Activated T-helper 1 cell treated with anti-CD3 and anti-CD28 coated beads, Interleukin-12 subunit alpha, Interleukin-12 subunit beta, Interleukin-2, Interleukin-4 antibody, amounts not matched to agents 30 ng/mL and 10 ng/mL and 1 ng/mL, durations not matched to agents 14 hours and 24 hours and 36 hours (primary cell): ENCODE measurements at places on chromosomes 12 and 14.

GRCh38 chr12:49357103-49357678 is 10.1 kb upstream of the SPATS2 start:
- peaks cover 10% of the 10 kb centered on the region for H3K4me1 ChIP-seq
- no peak overlapping the region for H3K27ac ChIP-seq
- no peaks in the 10 kb centered on the region for H3K36me3 ChIP-seq
- no peak overlapping the region for H3K4me3 ChIP-seq
- DNase-seq = no peak

- H3K4me1 ChIP-seq = no peaks in the 10 kb centered on the region
- no peaks in the 10 kb centered on the region for H3K36me3 ChIP-seq
- peak; percentile 1 for DNase-seq
- no peak overlapping the region for H3K4me3 ChIP-seq
- H3K27ac ChIP-seq = no peak overlapping the region
Observed at GRCh38 chr12:3168223-3169221, 91.3 kb downstream of the TSPAN9 start.

DNA sequence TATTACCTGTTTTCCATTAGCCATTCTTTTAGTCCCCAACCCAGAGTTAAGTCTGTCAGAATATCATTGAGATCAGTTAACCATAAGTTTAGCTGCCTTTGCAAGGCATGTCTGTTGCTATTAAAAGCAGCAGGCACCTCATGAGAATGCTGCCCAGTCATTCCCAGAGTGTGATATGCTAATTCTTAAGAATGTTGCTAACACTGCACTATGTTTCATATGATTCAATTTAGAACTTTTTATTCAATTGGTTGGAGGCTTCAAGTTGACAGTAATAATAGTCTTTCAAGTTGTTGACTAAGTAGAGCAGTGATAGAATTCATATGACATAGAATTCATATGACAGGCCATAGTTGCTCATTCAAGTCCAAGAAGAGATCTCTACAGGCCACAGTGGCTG is 292.3 kb downstream of the FUT8 start:
- no peaks in the 10 kb centered on the region for H3K27me3 ChIP-seq
- H3K4me3 ChIP-seq = no peak overlapping the region
- DNase-seq = no peak
- peaks cover 33% of the 10 kb centered on the region for H3K36me3 ChIP-seq
- no peaks in the 10 kb centered on the region for H3K4me1 ChIP-seq

DNA sequence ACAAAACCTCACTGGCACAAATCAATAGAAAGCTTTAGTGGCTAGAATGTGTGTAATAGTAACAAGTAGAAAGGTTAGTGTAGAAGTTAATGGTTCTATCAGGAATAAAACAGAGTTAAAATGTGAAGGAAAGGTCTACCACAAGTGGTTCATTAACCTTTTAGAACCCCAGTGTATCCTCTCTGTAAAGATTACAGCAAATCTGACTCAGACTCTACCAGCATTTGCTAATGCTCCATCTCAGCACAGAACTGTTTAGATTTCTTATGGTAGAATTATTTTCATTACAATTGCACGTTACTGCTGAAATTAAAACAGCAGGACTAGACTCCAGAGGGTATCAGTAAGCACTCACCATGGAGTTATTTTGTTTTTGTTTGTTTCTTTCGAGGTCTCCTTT is 609.0 kb upstream of the LMO3 start:
- no peak for DNase-seq
- H3K4me1 ChIP-seq = no peaks in the 10 kb centered on the region
- no peaks in the 10 kb centered on the region for H3K27me3 ChIP-seq
- H3K4me3 ChIP-seq = no peak overlapping the region
- no peak overlapping the region for H3K27ac ChIP-seq

DNA sequence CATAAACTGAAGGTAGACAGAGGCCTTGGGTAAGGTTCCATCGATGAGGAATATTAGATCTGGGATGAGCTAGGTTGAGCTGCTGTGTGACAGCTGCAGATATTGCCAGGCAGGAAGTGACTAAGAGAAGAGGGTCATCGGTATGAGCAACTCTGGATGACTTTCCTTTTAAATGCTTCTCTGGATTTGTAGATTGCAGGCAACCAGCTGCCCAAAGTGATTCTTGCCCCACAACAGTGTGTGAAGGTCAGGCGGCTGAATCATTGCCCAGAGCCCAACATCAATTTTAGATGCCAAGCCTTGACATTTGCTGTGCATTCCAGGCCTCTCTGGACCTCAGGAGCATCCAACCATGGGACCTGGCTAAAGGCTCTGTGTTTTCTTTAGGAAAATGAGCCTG is 255.9 kb downstream of the DPF3 start:
- no peak overlapping the region for H3K4me3 ChIP-seq
- DNase-seq = no peak
- peaks cover 31% of the 10 kb centered on the region for H3K27me3 ChIP-seq
- H3K27ac ChIP-seq = no peak overlapping the region

GRCh38 chr14:100348784-100349685 is 25.9 kb downstream of the SLC25A47 start:
- no peak overlapping the region for H3K27ac ChIP-seq
- H3K27me3 ChIP-seq = no peaks in the 10 kb centered on the region
- peaks cover 6% of the 10 kb centered on the region for H3K4me1 ChIP-seq
- H3K36me3 ChIP-seq = peaks cover 41% of the 10 kb centered on the region
- DNase-seq = no peak

DNA sequence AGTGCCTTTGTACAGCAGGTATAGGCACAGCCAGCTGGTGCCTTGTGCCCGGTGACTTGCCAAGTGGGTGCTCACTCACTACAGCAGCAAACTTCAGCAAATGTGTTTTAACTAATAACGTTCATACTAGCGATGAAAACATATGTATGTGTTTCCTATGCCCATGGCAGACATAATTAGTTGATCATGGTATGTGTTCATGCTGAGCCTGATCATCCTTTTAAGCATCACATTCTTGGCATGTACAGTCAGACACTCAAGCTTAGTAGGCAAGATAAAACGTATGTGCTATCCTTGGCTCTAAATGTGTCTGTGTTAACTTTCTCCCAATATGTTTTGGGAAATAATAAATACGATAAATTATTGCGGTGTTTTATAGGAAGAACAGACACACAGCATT is 55.6 kb downstream of the RASSF8 start:
- H3K4me3 ChIP-seq = no peak overlapping the region
- DNase-seq = no peak
- H3K4me1 ChIP-seq = no peaks in the 10 kb centered on the region
- H3K27me3 ChIP-seq = peaks cover 8% of the 10 kb centered on the region
- no peak overlapping the region for H3K27ac ChIP-seq

DNA sequence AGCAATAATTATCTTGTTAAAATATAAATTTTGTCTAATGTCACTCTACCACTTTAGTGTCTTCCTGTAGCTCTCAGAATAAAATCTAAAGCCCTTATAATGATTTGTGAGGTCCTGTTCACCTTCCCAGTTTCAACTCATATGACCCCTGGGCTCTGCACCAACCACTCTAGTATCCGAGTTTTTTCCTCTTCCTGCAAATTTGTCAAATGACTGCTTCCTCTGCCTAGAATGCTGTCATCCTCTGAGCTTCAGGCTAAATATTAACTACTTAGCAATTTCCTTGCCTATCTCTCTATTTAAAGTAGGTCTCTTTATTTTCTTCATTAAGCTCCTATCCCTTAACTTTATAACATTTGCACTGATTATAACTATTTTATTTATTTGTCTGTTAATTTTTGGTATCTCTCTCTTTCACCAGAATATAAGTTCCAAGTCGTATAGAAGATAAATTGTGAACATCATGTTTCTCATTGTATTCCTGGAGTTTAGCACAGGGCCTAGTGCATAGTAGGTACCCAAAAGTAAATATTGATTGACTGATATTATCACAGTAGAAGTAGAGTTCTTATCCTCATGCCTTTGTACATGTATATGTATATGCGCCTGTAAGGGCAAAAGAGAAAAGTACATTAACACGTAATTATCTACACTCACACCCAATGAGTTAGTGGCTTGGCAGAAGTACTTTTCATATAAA is 196.0 kb downstream of the BCAT1 start:
- peaks cover 51% of the 10 kb centered on the region for H3K4me1 ChIP-seq
- DNase-seq = no peak
- no peak overlapping the region for H3K4me3 ChIP-seq
- peak overlapping the region; percentile 35 for H3K27ac ChIP-seq

DNA sequence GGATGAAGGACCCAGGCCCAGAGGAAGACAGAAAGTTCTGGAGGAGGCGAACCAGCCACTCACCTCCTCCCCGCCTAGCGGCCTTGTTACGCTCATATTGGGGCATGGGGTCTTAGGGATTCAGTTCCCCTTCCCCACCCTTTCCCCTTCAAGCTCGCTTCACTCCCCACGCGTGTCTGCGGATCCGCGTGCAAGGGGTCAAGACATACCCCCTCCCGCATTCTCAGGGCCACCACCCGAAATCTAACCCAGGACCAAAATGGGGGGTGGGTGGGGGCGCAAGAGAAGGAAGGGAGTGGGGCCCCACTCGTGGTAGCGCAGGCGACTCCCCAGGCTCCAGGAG is 584 bp upstream of the RFX4 start:
- no peak for DNase-seq
- peaks cover 67% of the 10 kb centered on the region for H3K27me3 ChIP-seq
- H3K36me3 ChIP-seq = no peaks in the 10 kb centered on the region
- H3K27ac ChIP-seq = no peak overlapping the region
- H3K4me1 ChIP-seq = peaks cover 8% of the 10 kb centered on the region

DNA sequence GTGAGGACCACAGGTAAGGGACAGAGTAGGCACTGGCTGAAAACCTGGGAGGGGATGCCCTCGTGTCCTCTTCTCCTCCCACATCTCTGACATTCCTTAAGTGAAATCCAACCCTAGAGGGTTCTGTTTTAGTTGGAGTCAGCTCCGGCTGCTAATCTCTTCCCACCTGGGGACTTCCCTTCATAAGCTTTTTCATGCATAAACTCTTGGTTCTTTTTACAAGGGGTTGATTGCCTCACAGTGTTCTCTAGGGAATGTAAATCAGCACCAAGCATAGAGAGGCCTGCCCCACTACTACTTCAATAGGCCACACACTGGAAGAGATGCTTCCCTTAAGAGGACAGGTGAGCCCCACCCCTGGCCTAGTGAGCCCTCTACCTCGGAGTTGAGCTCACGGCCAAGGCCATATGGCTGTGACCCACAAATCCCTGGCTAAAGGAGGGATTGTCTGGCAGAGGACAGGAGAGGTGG is 3.2 kb upstream of the SYNDIG1L start:
- H3K27ac ChIP-seq = no peak overlapping the region
- peaks cover 27% of the 10 kb centered on the region for H3K27me3 ChIP-seq
- H3K36me3 ChIP-seq = no peaks in the 10 kb centered on the region
- peaks cover 5% of the 10 kb centered on the region for H3K4me1 ChIP-seq
- no peak for DNase-seq

- no peak overlapping the region for H3K4me3 ChIP-seq
- no peak overlapping the region for H3K27ac ChIP-seq
- H3K4me1 ChIP-seq = no peaks in the 10 kb centered on the region
- no peak for DNase-seq
Observed at GRCh38 chr14:52998376-52999015, 47.6 kb upstream of the FERMT2 start.

DNA sequence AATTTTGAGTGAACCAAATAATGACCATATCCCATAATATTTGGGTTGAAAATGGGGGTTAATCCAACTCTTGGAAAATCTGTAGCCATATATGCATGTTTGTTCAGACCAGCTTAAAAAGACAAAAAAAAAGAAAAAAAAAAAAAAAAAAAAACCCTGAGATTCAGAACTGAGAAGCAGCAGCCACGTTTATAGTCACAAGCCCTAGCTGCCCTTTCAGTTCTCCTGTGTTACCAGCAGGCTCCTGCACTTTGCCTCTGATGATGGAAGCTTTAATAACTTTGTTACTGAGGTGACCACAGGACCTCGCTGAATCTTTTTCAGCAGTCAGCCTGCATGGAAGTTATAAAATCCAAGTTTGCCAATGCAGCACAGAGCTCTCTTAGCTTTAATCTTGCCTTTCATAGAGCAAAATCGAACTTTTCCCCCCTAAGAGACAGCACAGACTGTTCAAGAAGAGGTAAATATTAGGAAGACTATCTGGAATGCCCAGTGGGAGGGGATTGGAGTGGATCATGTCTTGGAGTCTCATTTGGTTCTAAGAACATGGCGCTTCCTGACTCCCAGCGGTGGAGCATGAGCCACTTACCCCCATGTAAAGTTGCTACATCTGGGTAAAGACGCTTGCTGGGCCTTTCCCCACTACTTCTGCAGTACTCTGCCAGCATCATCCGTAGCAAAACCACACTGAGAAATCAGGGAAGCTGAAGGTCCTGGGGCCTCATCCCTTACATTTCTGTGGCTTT is 20.6 kb downstream of the GNG2 start:
- H3K27ac ChIP-seq = peak overlapping the region; percentile 8
- no peak for DNase-seq
- H3K4me3 ChIP-seq = no peak overlapping the region
- peaks cover 47% of the 10 kb centered on the region for H3K36me3 ChIP-seq
- peaks cover 67% of the 10 kb centered on the region for H3K4me1 ChIP-seq
- no peaks in the 10 kb centered on the region for H3K27me3 ChIP-seq

DNA sequence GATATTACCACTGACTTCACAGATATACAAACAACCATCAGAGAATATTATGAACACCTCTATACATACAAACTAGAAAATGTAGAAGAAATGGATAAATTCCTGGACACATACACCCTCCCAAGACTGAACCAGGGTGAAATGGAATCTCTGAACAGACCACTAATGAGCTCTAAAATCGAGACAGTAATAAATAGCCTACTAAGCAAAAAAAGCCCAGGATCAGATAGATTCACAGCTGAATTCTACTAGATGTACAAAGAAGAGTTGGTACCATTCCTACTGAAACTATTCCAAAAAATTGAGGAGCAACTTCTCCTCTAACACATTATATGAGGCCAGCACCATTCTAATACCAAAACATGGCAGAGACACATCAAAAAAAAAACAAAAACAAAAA is 837.7 kb downstream of the FSCB start:
- H3K27ac ChIP-seq = no peak overlapping the region
- no peak overlapping the region for H3K4me3 ChIP-seq
- H3K36me3 ChIP-seq = no peaks in the 10 kb centered on the region
- DNase-seq = no peak

GRCh38 chr12:1011091-1011490 is 20.1 kb downstream of the ERC1 start:
- no peak overlapping the region for H3K4me3 ChIP-seq
- no peaks in the 10 kb centered on the region for H3K27me3 ChIP-seq
- no peaks in the 10 kb centered on the region for H3K4me1 ChIP-seq
- H3K27ac ChIP-seq = no peak overlapping the region
- DNase-seq = no peak
- no peaks in the 10 kb centered on the region for H3K36me3 ChIP-seq

DNA sequence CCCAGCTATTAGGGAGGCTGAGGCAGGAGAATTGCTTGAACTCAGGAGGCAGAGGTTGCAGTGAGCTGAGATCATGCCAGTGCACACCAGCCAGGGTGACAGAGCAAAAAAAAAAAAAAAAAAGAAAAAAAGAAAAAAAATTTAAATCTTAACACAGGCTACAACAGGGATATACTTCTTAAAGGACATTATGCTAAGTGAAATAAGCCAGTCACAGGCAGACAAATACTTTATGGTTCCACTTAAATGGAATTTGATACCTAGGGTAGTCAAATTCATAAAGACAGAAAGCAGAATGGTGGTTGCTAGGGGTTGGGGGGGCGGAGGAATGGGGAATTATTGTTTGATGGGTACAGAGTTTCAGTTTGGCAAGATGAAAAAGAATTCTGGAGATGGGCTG is 14.8 kb upstream of the PPTC7 start:
- no peak for DNase-seq
- no peak overlapping the region for H3K4me3 ChIP-seq
- H3K27ac ChIP-seq = no peak overlapping the region
- no peaks in the 10 kb centered on the region for H3K27me3 ChIP-seq
- H3K36me3 ChIP-seq = no peaks in the 10 kb centered on the region

GRCh38 chr12:130249376-130249775 is 87.1 kb downstream of the FZD10 start:
- no peaks in the 10 kb centered on the region for H3K4me1 ChIP-seq
- DNase-seq = no peak
- no peak overlapping the region for H3K27ac ChIP-seq
- H3K4me3 ChIP-seq = no peak overlapping the region
